ENCODE measurements at places on chromosomes 3 and 15. TPM values are rescaled to one million over a fixed set of nuclear protein-coding genes. Genes with fewer than 3 reads are reported as not detected.
A peak's percentile ranks its signal among the peaks of the same experiment; 100 is the strongest.

- DNase-seq: no peak
Measured at GRCh38 chr15:62549345-62549970, 384.4 kb upstream of the C2CD4B start.

Gene RHCG
- 0.16 TPM for total RNA-seq

DNA sequence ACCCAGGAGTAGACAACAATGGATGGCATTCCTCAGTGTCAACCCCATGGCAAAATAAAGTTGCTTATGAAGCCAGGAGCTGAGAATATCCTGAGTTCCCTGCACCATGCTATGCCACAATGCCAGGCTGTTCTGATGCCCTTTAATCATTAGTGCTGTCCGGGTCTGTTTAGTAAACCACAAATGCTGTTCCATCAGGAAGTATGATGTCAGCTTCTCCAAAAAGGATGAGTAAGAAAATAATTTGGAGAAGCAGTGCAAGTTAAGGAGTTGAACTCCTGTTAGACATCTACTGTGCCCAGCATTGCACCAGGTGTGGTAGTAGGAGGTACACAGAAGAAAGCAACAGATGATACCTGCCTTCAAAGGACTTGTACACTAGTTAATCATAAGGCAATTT lies 67.9 kb upstream of the GUCA1C start:
- no peak for DNase-seq

Gene SST
- 2.3 TPM for total RNA-seq

DNA sequence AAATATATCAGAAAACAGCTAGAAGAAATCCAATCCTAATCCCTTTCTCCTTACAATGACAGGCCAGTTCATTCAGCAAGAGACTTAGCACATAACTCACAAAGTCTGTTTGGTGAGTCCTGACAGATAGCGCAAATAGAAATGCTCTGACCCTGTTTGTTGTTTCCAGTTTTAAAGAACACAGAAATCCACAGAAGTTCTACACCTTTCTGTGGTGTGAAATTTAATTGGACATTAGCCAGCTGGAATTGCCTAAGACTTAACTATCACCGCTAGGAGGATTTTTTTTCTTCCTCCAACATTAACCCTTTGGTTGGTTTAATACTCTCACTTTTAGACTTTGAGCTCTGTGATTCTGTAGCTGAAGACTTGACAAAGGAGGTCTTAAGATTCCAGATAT lies 30.8 kb downstream of the HDC start:
- no peak for DNase-seq

GRCh38 chr15:24617646-24618045 lies 57.9 kb upstream of the NPAP1 start:
- no peak for DNase-seq

- DNase-seq: no peak
Measured at GRCh38 chr15:88896333-88897033, 1.1 kb upstream of the HAPLN3 start.

Gene GOLGA6B
- total RNA-seq: 0.26 TPM

Gene MUC20
- 12.7 TPM for total RNA-seq

DNA sequence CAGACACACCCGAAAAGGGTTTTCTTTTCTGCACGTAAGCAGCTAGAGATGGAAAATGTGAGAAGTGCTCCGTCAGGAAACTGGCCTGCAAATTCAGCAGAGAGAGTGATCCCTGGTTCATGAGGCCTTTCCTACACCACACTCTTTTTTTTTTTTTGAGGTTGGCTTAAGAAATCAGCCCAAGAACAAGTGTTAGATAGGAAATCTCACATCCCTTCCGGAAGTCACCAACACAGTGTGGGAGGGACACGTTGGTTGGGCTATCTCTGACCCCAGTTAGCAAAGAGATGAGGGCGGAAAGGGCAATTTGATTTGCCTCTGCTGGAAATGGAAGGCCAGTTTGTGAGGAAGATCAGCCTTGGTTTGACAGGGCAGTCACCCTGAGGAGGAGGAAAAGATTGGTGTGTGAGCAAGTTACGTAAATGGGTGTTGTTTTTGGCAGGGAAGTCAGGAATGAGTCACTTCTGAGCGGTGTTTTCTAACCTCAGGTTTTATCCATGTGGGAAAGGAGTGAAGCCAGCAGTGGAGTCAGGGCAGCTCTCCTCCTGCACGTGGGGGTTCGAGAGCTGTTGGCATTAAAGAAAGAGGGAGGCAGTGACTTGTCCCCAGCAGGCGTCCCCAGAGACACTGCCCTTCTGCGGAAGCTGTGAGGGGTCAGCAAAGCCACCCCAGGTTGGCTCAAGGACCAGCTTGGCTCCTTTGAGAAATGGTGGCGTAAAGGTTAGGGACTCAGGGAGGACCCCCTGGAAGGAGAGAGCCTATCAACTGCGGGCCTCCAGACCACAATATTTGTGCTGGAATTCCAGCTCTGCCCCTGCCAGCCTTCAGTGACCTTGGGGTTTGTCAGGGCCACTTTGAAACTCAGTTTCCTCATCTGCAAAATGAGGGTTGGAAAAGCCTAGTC lies 237.6 kb upstream of the BHLHE40 start:
- no peak for DNase-seq

GRCh38 chr3:115655761-115656282 lies 32.5 kb downstream of the GAP43 start:
- DNase-seq: no peak

DNA sequence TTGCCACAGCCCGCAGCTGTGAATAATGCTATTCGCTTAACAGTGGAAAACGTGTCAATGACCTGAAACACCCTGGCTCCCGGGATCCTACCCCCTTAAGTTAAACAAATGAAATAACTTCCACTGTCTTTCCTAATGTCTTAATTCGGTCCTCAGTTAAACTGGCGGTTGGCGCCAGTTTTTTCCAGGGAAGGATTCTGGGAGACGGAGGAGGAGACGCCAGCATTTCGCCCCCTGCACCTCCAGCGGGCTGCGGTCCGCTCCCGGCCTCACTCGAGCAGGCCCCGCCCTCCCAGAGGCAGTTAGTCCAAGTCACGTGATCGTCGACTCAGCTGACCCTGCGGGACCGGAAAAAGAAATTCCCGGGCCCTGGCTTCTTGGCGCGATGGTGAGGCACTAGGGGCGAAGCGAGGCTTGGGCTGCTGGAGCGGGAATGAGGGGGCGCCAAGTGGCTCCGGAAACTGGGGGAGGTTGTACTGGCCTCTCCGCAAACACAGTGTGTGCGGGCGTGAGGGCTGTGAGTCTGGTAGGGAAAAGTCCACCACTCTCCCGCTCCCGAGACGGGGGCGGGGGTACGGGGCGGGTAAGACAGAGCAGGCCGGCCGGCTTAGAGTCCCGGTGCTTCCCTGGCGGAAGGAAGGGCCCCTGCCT lies at the start of gene COMMD4:
COMMD4 (plus strand) TSS at position 359 of the 651 bp plus-strand sequence; CDS start at position 386, 27 bp downstream.
- DNase-seq: peak; percentile 91

DNA sequence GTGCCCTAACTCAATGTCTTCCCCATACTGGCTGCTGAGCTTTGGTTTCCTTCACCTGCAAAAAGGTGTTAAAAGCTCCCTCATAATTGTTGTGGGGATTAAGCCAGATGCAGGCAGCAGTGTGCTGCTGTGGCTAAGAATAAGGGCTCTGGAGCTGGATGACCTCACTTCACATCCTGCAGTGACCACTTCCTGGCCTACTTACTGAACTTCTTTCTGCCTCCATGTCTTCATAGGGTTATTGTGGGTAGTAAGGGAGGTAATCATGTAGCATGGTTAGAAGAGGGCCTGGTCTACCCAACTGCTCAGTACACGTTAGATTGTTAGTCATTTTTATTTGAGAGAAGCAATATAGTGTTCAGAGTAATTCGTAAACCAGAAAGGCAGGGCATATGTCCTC lies 18.4 kb downstream of the GYG1 start:
- DNase-seq: no peak

DNA sequence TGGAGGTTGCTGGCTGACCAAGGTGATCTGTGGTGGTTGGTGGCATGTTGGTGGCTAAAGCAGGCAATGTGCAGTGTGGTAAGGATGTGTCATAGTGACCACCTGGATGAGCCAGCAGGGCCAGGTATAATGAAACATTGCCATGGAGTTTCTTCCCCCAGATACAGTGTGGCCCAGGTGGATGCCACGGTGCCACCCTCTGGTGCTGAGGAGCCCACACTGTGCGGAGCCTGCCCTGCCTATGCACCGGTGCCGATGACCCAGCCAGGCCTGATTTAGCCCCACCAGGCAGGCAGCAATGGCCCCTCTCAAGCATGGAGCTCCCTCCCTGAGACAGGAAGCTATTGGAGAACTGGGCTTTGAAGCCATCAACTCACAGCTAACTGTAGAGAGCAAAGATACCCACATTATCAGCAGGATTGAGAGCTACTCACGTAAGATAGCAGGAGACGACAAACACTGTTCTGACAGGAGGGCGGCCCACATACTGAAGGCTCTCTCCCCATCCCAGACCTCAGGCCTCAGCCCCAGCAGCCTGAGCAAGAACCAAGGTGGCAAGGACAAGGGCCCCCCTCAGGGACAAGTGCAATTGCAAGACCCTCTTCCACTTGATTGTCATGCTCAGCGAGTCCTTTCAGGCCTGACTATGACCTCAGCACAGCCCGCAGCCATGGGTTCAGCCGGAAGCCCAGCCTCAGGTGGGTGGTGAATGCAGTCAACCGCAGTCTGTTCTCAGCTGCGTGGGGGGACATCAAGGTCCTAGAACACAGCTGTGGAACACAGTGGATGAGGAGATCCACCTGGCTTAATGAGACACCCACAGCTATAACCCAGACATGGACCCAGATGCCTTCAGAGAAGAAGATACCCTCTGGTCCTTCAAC lies 82.8 kb upstream of the CDV3 start:
- DNase-seq: no peak

Gene TAMM41
- total RNA-seq: 17.4 TPM

- no peak for DNase-seq
Measured at GRCh38 chr15:50083424-50084025, 35.5 kb downstream of the ATP8B4 start.

- DNase-seq: no peak
Measured at GRCh38 chr3:170776887-170777563, 93.0 kb downstream of the RPL22L1 start.

DNA sequence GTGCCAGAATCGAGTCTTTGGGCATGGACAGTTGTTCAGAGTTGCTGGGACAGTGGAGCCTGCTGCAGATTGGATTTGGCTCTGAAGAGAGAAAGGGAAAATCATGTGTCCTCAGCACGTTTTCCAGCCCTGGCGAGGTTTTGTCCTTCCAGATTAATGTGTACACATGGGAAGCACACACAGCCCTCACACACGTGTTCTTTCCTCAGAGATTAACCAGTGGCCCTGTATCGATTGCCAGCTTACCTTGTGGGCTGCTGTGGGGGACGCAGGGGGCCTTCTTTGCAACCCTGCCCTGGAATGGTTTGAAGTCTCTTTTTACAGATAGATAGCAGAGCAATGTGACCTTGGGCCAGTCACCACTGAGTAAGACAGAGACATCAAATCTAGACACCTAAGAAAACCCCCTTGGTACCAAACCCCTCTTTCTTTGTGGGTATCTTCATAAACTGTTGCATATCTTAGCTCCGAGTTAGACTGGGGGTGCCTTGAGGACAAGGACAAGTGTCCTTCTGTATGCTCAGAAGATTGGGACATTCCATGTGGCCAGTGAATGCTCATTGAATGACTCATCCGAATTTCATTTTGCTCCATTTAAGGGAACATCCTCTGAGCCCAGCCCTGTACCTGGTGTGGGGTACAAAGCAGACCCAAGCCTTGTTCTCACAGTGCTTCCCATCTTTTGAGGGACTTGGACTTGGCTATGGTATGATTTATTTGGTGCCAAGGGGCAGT lies 48.0 kb downstream of the SMAD6 start:
- DNase-seq: no peak

GRCh38 chr3:77420336-77420735 lies 380.4 kb downstream of the ROBO2 start:
- no peak for DNase-seq

GRCh38 chr3:123123716-123124616 lies 57.1 kb downstream of the PDIA5 start:
- no peak for DNase-seq

Gene RNU5B-1
- under 0.01 TPM for total RNA-seq

- DNase-seq: no peak
Measured at GRCh38 chr3:102346897-102347296, 87.9 kb upstream of the ZPLD1 start.

- DNase-seq: no peak
Measured at GRCh38 chr3:129947538-129948240, 26.8 kb upstream of the TRH start.

- DNase-seq: no peak
Measured at GRCh38 chr3:41338276-41338675, 139.0 kb downstream of the CTNNB1 start.

Gene EFCC1
- 5.7 TPM for total RNA-seq

GRCh38 chr3:154095832-154096421 lies 25.3 kb upstream of the ARHGEF26 start:
- peak; percentile 20 for DNase-seq

DNA sequence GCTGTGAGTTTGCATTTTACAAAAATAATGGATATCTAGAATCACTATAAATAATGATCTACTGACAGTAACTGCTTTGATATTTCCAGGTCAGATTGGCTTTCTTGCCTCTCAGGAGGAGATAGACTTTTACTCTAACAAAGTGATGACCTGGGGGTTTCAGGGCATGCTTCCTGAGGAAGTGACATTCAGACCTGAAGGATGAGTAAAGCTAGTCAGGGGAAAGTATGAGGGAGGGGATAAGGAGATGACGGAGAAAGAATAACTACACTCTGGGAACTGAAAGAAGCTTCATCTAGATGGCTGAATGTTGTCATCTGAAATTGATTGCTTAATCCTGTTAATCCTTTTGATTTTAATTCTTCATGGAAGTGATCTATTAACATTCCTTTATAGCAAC lies 32.2 kb downstream of the ARMC8 start:
- no peak for DNase-seq

All from urinary bladder (tissue), 4 donors.